ENCODE measurements at places on chromosomes 16 and 17.
A peak's percentile ranks its signal among the peaks of the same experiment; 100 is the strongest.

- DNase-seq: no peak
Observed at GRCh38 chr17:74361230-74362068, at the start of gene BTBD17. TSS of gene BTBD17 (minus strand) at chr17:74361868. CDS start at chr17:74361819, 49 bp downstream.

DNA sequence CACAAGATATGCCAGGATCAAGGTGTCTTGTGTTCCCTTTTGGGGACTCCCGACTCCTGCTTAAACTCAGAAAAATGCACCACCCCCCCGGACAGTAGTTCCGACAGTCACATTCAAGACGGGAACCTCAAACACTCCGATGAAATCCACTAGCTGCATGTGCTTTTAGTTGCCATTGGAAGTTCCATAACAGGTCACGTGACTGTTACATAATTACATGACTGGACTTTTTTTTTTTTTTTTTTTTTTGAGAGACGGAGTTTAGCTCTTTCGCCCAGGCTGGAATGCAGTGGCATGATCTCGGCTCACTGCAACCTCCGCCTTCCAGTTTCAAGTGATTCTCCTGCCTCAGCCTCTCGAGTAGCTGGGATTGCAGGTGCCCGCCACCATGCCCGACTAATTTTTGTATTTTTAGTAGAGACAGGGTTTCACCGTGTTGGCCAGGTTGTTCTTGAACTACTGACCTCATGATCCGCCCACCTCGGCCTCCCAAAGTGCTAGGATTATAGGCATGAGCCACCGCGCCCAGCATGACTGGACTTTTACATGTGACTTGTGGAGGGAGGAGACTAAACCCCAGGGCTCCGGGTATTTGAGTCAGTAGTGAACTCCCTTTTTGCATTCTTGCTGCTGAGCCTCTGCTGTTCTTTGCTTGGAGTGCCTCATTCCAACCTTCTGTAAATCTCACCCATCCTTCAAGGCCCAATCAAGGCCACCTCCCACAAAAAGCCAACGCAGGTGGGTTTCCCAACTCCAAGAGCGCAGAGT lies 1.6 kb downstream of the SIRT7 start:
- DNase-seq: no peak

GRCh38 chr17:43568506-43569082 lies 22.5 kb upstream of the ETV4 start:
- DNase-seq: no peak

- DNase-seq: no peak
Observed at GRCh38 chr17:7354262-7354843, 603 bp upstream of the TMEM95 start.

DNA sequence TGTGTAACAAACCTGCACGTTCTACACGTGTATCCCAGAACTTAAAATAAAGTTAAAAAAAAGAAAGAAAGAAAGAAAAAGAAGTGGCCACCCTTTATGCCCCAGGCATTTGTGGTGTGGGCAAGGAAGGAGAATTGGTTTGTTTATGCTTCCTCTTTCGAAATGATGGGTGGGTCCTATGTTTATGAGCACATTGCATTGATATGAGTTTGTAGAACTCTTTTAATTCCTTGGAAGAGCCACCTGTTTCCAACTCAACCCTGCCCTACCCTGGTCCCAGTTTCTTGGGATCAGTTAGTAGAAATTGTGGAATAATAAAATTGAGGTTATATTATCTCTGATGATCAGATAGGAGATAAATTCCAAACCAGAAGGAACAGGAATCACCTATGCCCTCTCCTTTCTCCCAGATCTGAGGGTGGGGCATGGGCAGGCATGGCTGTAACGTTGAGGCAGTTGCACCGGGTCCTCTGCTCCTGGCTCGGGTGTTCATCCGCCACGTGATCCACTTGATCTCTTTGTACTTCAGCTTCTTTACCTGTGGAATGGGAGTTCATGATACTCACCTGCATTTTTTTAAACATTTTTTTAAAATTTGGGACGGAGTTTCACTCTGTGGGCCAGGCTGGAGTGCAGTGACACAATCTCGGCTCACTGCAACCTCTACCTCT lies 15.9 kb downstream of the CHAD start:
- DNase-seq: no peak

- no peak for DNase-seq
Observed at GRCh38 chr17:49016775-49017463, 19.7 kb downstream of the IGF2BP1 start.

DNA sequence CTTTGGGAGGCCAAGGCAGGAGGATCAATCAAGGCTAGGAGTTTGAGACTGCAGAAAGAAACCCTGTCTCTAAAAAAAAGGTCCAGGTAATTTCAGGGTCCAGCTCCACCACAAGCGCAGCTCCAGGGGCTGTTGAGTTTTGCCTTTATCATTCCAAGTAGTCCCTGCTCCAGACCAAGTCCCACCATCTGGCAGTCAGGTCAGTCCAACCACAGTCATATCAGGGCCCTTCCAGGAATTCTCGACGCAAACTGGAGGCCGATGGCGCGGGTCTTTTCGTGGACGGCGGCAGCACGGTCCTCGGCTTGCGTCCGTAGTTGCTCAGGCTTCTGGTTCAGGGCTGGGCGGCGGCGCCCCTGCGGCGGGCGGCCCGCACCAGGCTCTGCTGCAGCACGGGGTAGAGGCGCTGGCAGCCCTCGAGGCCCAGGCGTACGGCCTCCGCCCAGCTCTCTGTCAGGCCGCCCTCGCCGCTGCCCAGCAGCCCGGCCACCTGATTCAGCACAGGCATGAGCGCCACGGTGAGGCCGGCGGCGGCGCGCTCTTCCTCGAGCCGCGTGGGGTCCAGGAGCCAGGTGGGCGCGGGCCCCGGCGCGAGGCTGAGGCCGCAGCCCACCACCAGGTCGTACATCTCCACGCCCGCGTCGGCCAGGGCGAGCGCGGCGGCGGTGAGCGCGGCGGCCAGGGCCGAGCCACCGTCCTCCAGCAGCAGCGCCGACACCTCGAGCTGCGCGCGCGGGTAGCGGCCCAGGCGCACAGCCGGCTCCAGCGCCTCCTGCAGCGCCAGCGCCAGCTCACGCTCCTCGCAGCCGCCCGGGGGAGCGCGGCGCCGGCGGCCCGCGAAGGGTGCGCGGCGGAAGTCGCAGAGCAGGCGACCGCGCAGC lies 752 bp downstream of the EXOSC6 start:
- peak; percentile 15 for DNase-seq

GRCh38 chr16:3677994-3678393 lies 23.5 kb downstream of the DNASE1 start:
- no peak for DNase-seq

GRCh38 chr17:81648013-81648706 lies 8.2 kb downstream of the PDE6G start:
- no peak for DNase-seq

DNA sequence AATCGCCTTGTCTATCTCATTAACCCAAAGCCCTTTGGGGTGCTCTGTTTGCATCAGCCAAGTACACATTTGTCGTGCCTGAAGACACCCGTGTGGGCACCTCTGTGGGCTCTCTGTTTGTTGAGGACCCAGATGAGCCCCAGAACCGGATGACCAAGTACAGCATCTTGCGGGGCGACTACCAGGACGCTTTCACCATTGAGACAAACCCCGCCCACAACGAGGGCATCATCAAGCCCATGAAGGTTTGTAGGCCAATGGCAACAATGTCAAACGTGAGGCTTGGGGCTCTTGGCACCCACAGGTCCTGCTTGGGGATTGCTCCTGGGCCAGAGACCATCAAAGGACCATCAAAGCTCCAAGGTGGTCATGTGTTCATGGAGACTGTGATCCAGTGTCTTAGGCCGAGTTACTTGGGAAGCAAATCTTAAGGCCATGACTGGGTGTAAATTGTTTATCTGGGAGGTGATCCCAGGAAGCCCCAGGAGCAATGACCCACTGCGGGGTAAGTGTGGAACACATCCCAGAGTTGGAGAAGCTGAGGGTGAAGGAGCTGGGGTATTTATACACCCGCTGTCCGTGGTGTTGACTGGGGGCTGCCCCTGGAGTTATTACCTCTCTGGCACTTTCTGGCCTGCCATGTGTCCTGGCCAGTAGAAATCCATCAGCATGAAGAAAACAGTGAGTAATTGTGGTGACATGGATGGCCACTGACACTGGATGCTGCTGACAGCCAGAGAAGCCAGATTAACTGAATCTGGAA lies 24.0 kb downstream of the CDH5 start:
- DNase-seq: no peak

GRCh38 chr16:70454222-70455034 lies at the start of gene FCSK:
TSS of gene FCSK (plus strand) at chr16:70454595. CDS start at chr16:70463191, 8,596 bp downstream.
- DNase-seq: peak; percentile 52

DNA sequence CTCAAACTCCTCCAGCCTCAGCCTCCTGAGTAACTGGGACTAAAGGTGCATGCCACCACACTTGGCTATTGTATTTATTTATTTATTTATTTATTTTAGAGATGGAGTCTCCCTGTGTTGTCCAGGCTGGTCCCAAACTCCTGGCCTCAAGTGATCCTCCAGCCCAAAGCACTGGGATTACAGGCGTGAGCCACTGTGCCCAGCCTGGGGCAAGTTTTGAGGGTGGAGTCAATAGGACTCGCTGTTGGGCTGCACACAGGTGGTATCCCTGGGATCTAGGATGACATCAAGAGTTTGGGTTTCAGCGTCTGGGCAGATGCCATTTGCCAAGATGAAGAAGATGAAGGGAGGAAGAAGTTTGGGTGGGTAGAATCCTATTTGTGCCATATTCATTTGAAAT lies 213.9 kb downstream of the GSG1L start:
- no peak for DNase-seq

GRCh38 chr17:16211590-16211989 lies 3.7 kb downstream of the NCOR1 start:
- no peak for DNase-seq

GRCh38 chr17:39753514-39754160 lies 15.9 kb downstream of the GRB7 start:
- DNase-seq: peak; percentile 64

DNA sequence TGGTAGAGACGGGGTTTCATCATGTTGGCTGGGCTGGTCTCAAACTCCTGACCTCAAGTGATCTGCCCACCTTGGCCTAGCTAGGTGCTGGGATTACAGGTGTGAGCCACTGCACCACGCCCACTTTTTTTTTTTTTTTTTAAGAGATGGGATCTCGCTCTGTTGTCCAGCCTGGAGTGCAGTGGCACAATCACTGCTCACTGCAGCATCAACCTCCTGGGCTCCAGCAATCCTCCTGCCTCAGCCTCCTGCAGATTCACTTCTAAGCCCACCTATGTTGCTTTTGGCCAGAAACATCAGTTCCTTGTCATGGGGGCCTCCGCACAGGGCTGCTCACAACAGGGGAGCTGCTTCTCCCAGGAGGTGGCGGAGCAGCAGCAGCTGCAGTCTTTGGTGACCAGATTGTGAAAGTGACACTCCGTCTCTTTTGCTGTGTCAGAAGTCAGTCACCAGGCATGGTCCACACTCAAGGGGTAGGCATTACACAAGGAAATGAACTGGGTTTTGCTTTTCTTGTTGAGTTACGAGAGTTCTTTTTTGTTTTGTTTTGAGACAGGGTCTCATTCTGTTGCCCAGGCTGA lies 4.5 kb upstream of the NME4 start:
- DNase-seq: no peak

DNA sequence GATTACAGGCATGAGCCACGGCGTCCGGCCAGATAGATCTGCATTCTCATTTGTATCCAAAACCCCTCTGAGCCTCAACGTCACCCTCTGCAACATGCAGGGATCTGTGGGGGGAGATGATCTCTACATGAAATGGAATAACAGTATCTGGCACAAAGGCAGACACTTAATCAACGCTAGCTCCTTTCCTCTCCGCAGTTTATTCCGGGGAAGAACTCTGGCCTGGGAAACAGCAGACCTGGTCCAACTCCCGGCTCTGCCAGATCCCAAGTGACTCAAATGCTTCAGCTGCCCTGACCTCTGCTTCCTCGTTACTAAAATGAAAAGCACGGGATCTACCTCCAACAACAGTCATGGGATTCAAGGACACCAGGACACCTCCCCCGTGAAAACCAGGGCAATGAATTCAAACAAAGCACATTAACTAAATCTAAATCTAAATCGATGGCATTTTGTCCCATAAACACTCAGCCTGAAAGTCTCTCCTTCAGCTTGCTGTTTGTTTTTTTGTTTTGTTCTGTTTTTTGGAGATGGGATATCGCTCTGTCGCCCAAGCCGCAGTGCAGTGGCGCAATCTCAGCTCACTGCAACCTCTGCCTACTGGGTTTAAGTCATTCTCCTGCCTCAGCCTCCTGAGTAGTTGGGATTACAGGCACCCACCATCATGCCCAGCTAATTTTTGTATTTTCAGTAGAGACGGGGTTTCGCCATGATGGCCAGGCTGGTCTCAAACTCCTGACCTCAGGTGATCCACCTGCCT lies 78.2 kb downstream of the NXN start:
- DNase-seq: no peak

GRCh38 chr16:64311241-64311640 lies 810.6 kb downstream of the CDH11 start:
- DNase-seq: no peak

DNA sequence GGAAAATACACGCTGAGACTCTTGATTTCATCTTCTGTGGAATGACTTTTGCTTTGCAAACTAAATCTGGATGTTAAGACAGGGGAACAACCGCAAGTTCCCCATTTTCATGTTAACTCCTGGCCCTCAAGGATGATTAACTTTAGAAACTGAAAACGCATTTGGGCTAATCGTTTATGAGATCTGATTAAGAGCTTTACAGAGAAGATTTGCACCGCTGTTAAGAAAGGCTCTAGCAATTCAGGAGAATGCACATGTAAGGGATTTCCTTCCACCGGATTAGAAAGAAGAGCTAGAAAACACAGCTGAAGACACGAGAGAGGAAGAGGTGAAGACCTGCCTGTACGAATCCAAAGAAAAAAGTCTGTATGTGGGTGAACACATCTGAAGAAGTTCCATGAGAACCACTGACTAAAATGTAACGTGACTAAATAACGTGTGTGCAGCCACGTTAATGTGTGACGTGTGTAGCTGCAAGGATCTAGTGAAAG lies 106.4 kb downstream of the YPEL2 start:
- no peak for DNase-seq

- no peak for DNase-seq
Observed at GRCh38 chr17:13024016-13024415, 6.2 kb upstream of the ELAC2 start.

DNA sequence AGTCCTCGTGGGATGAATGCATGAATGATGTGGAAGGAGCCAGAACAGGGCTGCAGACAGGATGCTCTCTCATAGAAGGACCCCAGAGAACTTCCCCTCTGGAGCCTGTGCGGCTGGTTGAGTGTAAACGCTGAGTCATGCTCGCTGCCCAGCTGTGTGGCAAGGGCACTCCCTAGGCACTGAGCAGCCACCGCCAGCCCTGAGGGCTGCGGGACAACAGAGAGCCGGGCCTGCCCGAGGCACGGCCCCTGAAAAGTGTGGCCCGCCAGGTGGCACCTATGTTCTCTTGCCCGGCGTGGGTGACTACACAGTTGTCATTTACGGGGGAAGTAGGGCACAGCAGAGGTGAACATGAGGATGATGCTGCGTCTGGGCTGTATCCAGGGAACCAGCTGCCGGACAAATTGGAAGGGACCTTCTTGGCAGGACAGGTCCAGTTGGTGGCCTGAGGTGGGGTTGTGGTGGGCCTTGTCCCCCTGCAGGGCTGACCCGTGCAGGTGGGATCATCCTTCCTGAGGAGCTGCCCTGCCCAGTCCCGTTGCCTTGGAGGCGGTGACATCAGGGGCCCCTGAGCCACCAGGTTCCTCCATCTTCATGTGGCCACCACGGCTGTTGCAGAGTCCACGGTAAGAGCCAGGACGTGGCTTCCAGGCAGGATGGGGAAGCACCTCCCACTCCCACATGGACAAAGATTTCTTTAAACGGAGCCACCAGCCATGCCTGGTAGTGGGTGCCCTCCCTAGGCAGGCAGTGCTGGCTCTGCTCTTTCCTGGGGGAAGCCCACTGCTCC lies 94.8 kb upstream of the CBX4 start:
- DNase-seq: no peak
